Bronchus fibroblast of lung (primary cell): ENCODE measurements at places on chromosomes 16 and 17. TPM values are rescaled to one million over a fixed set of nuclear protein-coding genes. Genes with fewer than 3 reads are reported as not detected.

The TMEM92 gene
- under 0.01 and 0.15 TPM in 2 replicates for total RNA-seq

The PRSS33 gene
- not detected in 2 replicates for total RNA-seq

The ZDHHC1 gene
- total RNA-seq = 4.6 and 7.9 TPM in 2 replicates

The COX4I1 gene
- 507 and 547 TPM in 2 replicates for total RNA-seq

The TBC1D3 gene
- total RNA-seq = not detected in 2 replicates

The SCGB1C2 gene
- total RNA-seq = not detected in 2 replicates

The NTN3 gene
- 0.15 and 0.34 TPM in 2 replicates for total RNA-seq

The UMOD gene
- total RNA-seq = not detected in 2 replicates

The MT3 gene
- total RNA-seq = not detected in 2 replicates

The GPR179 gene
- not detected in 2 replicates for total RNA-seq

The COX6A2 gene
- total RNA-seq = not detected in 2 replicates

The MED13 gene
- total RNA-seq = 11.3 and 14.0 TPM in 2 replicates

The SLC12A3 gene
- total RNA-seq = not detected in 2 replicates

The SRCIN1 gene
- 0.15 TPM in 1 of 2 replicates, not detected in the other for total RNA-seq

The PRR15L gene
- total RNA-seq = not detected in 2 replicates

The KRTAP17-1 gene
- not detected in 2 replicates for total RNA-seq

The NGFR gene
- under 0.01 TPM in 1 of 2 replicates, not detected in the other for total RNA-seq

The NPIPB6 gene
- 0.17 and 0.30 TPM in 2 replicates for total RNA-seq

The ATP2A1 gene
- 0.15 and 0.17 TPM in 2 replicates for total RNA-seq

The TMEM220 gene
- 2.9 and 3.1 TPM in 2 replicates for total RNA-seq

The ARL17A gene
- 1.9 and 2.4 TPM in 2 replicates for total RNA-seq

The MILR1 gene
- total RNA-seq = 7.3 and 9.2 TPM in 2 replicates

The KRTAP4-3 gene
- not detected in 2 replicates for total RNA-seq

The CXCL16 gene
- total RNA-seq = 0.34 and 0.59 TPM in 2 replicates

The NEUROD2 gene
- total RNA-seq = not detected in 2 replicates

The RNFT1 gene
- total RNA-seq = 8.0 and 8.2 TPM in 2 replicates

The BRD7 gene
- total RNA-seq = 24.5 and 25.4 TPM in 2 replicates

The CMTM2 gene
- not detected in 2 replicates for total RNA-seq

The KRTAP9-7 gene
- not detected in 2 replicates for total RNA-seq

The LGALS9 gene
- 0.67 and 0.89 TPM in 2 replicates for total RNA-seq

The TBC1D10B gene
- total RNA-seq = 40.9 and 44.0 TPM in 2 replicates

The C16orf96 gene
- under 0.01 and 0.17 TPM in 2 replicates for total RNA-seq

The KRTAP4-12 gene
- not detected in 2 replicates for total RNA-seq

The KRT20 gene
- not detected in 2 replicates for total RNA-seq

The PDE6G gene
- total RNA-seq = 1.3 and 2.2 TPM in 2 replicates

The GGNBP2 gene
- 29.7 and 32.6 TPM in 2 replicates for total RNA-seq

The PLLP gene
- 0.15 TPM in 1 of 2 replicates, not detected in the other for total RNA-seq

The EEF2KMT gene
- total RNA-seq = 15.9 and 19.5 TPM in 2 replicates

The DRC3 gene
- 0.50 and 0.59 TPM in 2 replicates for total RNA-seq

The C17orf78 gene
- total RNA-seq = not detected in 2 replicates

The YBX2 gene
- total RNA-seq = 0.34 TPM in 1 of 2 replicates, not detected in the other

The GAS7 gene
- 1.0 and 1.3 TPM in 2 replicates for total RNA-seq

The CD300LD gene
- total RNA-seq = not detected in 2 replicates

The LGALS9C gene
- total RNA-seq = not detected in 2 replicates

The RHOT1 gene
- total RNA-seq = 19.6 and 24.9 TPM in 2 replicates
